Activated CD8-positive, alpha-beta T cell treated with anti-CD3 and anti-CD28 coated beads, Interleukin-2, amount 10 ng/mL, durations not matched to agents 7 days and 5 days (primary cell): ENCODE measurements at places on chromosomes 5 and 9. TPM values are rescaled to one million over a fixed set of nuclear protein-coding genes. Genes with fewer than 3 reads are reported as not detected.

The GFI1B gene
- total RNA-seq, result not detected

The TNFSF15 gene
- total RNA-seq, result 1.1 TPM

The CARTPT gene
- total RNA-seq, result not detected

The CDX1 gene
- total RNA-seq, result not detected

The FREM1 gene
- not detected for total RNA-seq

The MAPK9 gene
- 42.6 TPM for total RNA-seq

The PTGES gene
- not detected for total RNA-seq

GRCh38 chr5:95986001-95986400, 24.4 kb upstream of the ELL2 start:
- no peak for DNase-seq

GRCh38 chr5:33944543-33945132, 8.5 kb downstream of the RXFP3 start:
- DNase-seq, result no peak

- no peak for DNase-seq
These were observed 33.0 kb upstream of the C6 start for GRCh38 chr5:41246376-41246775.

DNA sequence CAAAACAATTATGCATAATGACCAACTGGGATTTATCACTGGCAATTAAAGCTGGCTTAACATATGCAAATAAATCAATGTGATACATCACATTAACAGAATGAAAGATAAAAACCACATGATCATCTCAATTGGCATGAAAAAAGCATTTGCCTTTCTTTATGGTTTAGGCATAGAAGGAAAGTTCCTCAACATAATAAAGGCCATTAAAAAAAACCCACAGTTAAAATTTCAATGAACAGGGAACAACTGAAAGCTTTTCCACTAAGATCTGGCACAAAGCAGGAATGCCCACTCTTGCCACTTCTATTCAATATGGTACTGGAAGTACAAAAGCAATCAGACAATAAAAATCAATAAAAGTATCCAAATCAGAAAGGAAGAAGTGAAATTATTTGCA, 151.2 kb upstream of the CD180 start:
- DNase-seq, result no peak

GRCh38 chr5:149046196-149046829, 16.5 kb downstream of the SH3TC2 start:
- no peak for DNase-seq

DNA sequence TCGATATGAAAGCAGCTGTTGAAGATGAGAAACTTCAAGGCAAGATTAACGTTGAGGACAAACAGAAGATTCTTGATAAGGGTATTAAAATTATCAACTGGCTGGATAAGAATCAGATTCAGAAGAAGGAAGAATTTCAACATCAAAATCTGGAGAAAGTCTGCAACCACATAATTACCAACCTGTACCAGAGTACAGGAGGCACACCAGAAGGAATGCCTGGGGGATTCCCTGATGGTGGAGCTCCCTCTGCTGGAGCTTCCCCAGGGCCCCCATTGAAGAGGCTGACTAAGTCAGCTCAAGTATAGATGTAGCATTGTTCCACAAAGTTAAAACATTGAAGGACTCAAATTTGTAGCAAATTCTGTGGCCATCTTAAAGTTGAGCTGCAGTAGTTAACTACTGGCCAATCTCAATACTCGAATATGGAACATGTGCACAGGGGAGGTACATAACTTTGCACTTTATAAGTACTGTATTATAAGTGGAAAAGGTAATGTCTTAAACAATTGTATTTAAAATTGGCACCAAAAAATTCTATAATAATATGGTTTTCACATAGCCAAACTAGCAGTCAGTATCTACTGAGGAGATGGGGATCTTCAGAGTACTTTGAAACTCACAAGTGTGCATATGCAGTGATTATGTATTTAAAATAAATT, 237.5 kb downstream of the CHSY3 start:
- no peak for DNase-seq

DNA sequence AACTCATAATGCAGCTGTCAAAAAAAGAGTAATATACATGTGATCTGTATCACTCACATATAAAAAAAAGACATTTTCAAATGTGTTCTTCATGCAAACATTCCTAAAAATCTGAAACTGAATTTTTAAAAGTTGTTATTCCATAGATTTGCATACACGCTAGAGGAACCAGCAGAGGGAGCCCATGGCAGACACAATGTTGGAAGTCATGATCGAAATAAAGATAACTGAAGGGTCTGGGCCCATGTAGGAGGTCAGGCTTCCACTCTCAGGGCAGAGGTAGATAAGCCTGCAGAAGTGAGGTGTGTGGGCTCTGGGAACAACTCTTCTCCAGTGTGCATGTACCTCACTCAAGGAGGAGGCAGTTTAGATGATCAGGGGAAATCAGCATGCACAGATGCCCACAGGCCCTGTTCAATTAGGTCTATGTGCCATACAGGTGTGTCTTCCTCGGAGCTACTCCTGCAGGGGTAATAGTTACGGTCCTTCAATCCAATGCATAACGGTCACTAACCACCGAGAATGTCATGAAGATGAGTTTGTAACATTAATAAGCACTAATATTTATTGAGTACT, 208.6 kb downstream of the EPB41L4A start:
- DNase-seq, result no peak

GRCh38 chr5:3825531-3826451, 230.2 kb downstream of the IRX1 start:
- no peak for DNase-seq
